Activated naive CD4-positive, alpha-beta T cell treated with anti-CD3 and anti-CD28 coated beads, Interleukin-2, amount 50 U/mL, for 16 hours (primary cell): ENCODE measurements at places on chromosomes 2 and 18.

GRCh38 chr2:86052265-86052664 is 53.4 kb downstream of the POLR1A start:
- DNase-seq, result no peak

DNA sequence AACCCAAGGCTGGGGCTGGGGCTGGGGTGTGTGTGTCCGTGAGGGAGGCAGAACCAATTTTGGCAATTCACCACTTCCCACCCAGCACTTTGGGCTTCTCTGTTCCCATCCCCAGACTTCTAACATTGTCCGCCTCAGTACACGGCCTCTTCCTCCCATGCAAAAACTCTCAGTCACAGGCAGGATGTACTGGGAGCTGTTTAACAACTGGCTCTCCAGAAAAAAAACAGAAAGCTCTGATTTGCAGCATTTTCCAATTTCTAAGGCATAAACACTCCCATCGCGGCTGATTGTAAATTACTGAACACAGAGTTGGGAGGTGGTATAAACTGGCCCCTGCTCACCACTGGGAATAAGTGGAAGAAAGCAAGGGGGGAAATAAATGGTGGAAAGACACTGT is 73.1 kb upstream of the MAP4K3 start:
- DNase-seq, result no peak

DNA sequence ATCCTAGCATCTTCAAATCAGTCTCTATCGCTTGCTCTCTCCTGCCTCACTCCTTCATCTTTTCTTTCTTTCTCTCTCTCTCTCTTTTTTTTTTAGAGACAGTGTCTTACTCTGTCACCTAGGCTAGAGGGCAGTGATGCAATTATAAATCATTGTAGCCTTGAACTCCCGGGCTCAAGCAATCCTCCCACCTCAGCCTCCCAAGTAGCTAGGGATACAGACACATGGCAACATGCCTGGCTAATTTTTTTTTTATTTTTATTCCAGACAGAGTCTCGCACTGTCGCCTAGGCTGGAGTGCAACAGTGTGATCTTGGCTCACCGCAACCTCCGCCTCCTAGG is 10.6 kb upstream of the SLC66A3 start:
- no peak for DNase-seq

DNA sequence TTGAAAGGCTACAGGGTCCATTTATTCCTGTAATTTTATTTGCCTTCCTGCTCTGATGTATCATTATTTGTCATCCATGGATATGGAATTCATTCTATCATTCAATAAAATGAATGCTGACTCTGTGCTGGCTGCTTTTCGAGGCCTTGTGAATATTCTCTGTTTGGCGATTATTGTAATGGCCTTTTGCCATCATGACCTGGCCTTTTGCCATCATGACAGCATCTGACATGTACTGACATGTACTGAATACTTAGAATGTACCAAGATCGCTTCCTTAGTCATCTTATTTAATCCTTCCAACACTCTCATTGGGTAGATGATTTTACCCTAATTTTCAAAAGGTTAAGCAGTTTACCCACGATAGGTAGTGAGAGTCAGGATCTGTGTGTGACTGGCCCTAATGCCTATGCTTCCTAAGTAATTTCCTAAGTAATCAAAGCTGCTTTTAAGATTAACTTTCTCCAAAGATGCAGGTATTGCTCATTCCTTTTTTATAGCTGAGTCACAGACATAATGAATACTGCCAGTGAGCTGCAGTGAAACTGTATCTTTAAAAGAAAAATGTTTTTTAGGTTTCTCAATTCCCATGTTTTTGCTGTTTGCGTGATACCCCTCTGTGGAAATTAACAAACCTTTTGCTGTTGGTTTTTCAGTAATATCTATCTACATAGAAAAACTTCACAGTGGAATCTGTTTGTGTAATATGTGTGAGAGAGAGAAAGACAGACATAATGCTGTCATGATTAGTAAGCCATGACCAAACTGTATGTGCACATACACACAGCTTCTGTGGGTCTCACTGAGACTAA is 127.8 kb downstream of the CERS6 start:
- DNase-seq, result no peak

DNA sequence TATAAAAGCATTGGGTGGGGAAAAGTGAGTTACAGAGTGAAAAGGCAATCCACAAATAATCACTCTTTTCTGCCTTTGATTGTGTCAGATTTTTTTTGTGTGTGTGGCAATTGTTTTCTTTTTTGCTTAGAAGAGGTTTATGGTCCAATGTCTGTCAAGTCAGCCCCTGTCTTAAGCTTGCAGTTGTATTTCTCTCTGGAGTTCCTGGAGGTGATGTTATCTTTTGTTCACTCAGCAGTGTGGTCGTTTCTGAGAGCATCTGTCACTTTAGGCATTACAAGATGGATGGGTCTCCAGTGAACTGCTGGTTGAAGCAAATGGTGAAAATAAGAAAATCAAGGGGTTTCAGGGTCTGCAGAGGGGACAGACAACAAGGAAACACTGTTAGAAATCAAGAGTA is 121.3 kb downstream of the GREB1L start:
- no peak for DNase-seq

DNA sequence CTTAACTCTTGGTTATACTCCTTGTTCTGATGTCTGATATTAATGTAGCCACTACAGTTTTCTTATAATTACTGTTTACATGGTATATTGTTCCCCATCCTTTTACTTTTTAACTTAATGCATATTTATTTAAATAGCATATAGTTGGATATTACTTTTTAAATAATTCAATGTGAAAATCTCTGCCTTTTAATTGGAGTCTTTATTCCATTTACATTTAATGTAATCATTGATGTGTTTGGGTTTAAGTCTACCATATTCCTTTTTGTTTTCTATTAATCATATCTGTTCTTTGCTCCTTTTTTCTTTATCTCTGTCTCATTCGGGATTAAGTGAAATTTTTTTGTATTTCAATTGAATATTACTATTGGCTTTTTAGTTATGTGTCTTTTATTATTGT is 109.1 kb downstream of the MTX2 start:
- no peak for DNase-seq

DNA sequence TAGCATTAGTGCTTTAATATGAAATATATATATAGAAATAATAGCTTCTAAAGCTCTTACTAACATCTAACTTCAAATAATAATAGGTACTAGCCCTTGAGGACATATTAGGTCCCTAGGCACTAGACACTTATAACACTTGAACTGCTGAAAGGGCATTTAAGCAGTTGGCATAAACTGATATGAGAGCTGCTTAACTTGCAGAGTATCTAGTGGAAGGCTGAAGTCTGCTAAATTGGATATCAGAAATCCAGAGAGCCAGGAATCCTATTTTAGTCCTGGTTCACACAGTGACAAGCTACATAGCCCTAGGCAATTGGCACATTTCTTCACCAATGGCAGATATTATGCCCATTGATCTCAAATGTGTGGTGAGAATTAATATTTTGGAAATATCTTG is 326.9 kb upstream of the UBE2E3 start:
- no peak for DNase-seq

- DNase-seq, result no peak
Measured at GRCh38 chr2:142880279-142880678, 2.8 kb downstream of the KYNU start.

- DNase-seq, result no peak
Measured at GRCh38 chr2:196229013-196229412, 57.6 kb upstream of the STK17B start.

DNA sequence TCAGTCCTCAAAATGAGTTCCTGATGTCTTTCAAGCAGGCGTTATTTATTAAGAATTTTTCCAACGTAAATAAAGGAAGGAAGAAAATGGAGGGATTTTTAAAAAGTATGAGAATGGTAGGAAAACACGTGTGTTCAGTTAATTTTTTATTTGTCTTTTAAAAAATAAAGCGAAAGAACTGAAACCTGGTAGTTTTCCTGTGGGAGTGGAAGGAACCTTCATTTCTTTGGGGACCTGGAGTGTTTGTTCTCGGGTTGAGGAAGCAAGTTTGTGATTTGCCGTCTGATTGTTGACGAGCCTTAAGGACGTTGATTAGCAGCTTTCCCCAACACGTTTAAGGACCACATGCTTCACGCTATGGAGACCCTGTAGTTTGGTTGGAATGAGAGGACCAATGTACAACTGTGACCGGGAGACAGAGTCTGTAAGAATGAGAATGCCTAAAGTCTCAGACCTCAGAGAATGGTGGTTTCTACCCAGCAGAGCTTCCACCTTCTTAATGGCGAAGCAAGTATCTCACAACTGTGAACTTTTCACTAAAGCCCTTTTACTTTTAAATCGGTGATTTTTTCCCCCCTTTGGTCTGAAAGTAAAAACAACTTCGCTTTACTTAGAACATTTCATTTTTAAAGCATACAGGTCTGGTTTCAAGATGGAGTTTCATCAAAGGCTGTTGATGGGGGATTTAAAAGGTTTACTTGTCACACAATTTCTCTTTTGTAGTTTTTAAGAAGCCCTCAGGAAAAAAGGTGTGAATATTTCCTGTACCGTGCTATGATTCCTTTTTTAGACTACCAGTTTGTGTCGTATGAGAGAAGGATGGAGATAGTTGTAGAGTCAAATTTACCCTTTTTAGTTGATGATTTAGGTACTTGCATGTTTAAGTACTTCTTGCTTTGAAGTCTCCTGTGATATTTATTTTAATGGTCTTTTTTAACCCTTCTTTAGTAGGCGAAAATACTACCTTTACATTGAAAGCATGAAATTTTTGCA is 1.4 kb downstream of the TTC39C start:
- no peak for DNase-seq

DNA sequence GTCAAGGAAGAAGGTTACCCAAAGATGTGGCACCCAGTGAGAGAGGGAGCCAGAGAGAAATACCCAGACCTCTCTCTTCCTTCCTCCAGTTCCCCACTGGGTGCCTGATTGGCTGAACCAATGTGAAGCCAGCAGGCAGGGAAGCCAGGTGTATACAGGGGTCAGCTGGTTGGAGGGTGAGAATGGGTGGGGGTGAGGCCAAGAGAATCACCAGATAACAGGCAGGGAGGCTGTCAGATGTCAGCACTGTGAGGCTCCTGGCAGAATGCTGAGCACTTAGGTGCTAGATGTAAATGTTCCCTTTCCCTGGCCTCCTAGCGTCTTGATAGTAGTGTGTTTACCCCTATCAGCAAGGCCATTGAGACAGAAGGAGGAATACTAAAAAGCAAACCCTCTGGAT is 104.0 kb upstream of the MGAT5 start:
- no peak for DNase-seq

DNA sequence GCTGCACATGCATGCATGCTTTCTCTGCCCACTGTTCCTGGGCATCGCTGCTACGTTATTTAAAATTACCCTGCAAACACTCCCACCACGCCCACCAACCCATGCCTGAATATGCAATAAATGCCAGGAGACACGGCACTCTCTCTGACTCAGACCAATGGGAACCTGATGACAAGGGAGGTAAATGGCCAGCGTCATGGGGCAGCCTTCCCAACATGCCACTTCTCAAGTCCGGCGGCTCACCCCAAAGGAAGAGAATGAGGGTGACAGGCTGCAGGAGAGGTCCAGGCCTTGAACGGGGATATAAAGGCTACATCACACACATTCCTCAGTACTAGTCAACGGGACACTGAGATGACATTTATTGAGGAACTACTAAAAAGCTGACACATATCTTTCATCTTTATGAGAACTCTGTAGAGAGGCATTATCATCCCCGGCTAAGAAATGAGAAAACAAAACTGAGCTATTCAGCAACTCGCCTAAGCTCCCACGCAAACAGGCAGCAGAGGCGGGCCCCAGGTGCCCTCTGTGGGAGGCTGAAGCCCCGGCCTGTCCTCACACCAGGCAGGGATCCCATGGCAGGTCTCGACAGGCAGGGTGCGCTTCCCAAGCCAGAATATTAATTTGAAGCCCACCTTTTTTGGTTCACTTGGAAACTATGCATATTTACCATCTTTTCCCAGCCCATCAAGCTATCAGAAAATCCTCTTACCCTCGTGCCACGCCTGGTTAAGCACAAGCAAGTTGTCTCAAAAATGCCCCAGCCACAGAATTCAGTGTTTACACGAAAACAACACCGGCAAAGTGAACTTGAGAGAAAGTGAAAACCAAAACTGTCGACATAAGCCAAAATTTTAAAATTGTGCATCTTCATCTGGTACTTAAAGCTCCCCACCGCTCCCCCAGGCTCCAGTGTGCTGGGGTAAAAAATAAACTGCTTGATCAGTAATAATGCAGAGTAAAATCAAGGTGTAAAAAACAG is 166.3 kb downstream of the HDAC4 start:
- DNase-seq, result no peak

GRCh38 chr2:3637311-3637675 is 20.7 kb upstream of the ALLC start:
- peak; percentile 1 for DNase-seq

GRCh38 chr18:8056723-8057122 is 489.6 kb downstream of the PTPRM start:
- no peak for DNase-seq

GRCh38 chr2:60505240-60505879 is 48.1 kb downstream of the BCL11A start:
- no peak for DNase-seq

DNA sequence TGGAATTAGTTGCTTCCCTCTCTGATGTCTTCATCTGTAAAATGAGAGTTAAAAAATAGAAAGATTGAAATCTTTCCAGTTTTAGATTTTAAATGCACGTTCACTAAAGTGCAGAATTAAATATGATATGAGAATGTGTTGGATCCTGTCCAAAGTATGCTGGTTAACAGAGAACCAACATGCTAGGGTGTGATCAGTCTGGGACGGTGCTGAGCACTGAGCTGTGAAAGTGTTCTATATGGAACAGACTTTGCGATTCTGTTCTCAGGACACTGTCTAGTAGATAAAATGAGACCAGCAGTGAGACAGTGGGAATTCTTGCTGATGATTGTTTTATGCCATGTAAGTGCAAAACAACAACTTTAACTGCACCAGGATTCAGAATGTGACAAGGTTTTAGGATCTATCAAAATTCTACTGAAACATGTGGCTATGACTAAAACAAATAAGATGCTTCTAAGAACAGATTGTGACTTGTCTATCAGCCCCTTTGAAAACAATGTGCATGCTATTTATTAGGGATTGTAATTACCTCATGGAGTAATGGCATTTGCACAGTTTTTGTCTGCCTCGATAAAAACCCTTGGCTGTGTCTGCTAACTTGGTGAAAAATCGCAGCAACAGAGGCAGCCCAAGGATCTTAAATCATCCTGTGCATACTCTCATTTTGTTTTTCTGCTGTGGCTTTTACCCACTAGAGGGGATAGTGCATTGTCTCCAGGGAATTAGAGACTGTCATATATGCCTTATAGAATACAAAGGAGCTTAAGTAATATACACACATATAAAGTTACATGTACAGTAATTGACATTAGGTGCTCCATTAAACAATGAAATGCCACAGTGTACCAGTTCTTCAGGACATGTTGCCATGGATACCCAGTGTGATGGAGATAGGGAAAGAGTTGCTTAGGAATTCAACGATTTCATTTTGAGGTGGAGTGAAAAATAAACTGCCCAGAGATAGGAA is 55.1 kb downstream of the MAP3K20 start:
- DNase-seq, result no peak

- DNase-seq, result no peak
Measured at GRCh38 chr18:75041586-75041985, 167.4 kb downstream of the PTGR3 start.

DNA sequence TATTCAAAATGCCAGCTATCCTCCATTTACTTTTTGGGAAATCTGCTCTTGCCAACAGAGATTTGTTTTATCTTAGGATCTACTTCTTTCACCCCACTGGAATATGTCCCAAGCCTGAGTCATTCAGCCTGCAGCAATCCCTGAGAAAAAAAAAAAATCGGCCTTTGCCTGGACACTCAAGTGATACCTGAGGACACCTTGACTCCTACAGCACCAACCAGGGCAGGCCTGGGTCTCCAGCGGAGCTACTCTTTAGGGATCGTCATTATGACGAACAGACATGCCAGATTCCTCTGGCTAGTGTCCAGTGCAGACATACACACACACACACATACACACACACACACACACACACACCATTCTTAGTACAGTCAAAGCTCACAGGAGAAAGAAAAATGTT is 2.2 kb upstream of the UGT1A6 start:
- no peak for DNase-seq
